ENCODE measurements at places on chromosomes 2 and 18. TPM values are rescaled to one million over a fixed set of nuclear protein-coding genes. Genes with fewer than 3 reads are reported as not detected.

DNA sequence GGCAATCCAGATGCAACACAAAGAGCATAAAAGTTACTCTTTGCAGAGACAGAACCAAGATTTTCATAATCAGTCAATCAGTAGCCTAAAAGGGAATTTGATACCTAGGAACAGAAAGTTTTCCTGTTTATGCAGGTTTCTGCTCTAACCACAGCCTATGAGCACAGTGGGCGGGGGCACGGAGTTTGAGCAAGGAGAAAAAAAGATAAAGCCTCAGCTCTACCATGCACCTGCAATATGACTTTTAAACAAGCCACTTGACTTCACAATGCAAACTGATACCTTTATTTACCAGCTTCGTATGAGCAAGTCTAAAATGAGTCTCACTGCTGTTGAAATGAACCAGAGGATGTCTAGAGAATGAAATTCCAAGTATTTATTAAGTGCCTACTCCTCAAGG, 5.6 kb upstream of the LRATD1 start:
- H3K27me3 ChIP-seq = no peaks in the 10 kb centered on the region
- H3K27ac ChIP-seq = no peak overlapping the region
- H3K4me3 ChIP-seq = no peak overlapping the region
- DNase-seq = no peak
- H3K36me3 ChIP-seq = no peaks in the 10 kb centered on the region

DNA sequence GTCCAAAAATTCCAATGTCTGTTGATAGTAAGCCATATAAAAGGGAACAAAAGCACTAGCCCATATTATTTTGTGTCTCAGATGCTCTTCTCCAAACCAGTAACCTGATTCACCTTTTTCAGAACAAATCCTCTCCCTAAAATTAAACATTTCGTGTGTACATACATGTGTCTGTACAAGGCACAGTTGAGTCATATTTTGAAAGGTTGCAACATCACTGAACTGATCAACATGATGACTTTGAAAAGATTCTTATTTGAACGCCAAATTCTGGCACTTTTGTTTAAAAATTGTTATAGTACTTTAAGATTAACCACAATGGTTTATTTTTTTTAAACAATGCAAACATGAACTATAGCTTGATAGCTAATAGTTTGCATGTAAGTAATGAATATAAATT, 102.5 kb downstream of the RIT2 start:
- H3K4me1 ChIP-seq = no peaks in the 10 kb centered on the region
- no peak overlapping the region for H3K4me3 ChIP-seq
- H3K36me3 ChIP-seq = no peaks in the 10 kb centered on the region
- no peak for DNase-seq
- no peak overlapping the region for H3K27ac ChIP-seq

Gene MSH2
- 21.9 TPM for total RNA-seq

DNA sequence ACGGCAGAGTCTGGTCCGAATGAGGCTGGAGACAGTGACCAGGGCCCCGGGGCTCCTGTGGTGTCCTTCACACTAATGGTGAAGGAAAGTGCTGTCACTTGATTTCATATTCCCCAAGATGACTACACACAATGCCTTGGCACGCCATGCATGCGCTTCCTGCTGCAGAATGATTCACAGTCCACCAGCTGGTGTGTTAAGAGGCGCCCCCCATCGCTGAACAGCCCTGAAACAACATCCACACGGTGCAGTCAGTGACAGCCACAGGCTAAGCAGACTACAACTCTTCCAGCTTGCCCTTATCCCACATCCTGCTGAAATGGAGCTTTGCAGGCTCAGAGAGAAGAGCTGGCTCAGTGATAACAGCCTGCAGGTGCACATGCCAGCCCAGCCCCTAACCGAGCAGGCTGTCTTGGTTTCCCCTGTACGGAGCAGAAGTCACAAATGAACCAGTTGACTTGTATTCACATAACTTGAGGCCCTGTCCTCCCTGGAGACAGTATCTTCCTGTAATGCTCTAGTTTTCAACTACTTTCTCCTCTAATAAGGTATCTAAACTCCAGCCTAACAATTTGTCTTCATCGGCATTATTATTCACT, 24.3 kb upstream of the CDH20 start:
- no peaks in the 10 kb centered on the region for H3K36me3 ChIP-seq
- no peaks in the 10 kb centered on the region for H3K27me3 ChIP-seq
- H3K4me1 ChIP-seq = no peaks in the 10 kb centered on the region
- H3K27ac ChIP-seq = no peak overlapping the region
- DNase-seq = no peak

GRCh38 chr2:212284166-212284565, 254.4 kb downstream of the ERBB4 start:
- H3K27ac ChIP-seq = no peak overlapping the region
- no peak overlapping the region for H3K4me3 ChIP-seq
- H3K27me3 ChIP-seq = no peaks in the 10 kb centered on the region
- H3K4me1 ChIP-seq = no peaks in the 10 kb centered on the region
- H3K36me3 ChIP-seq = no peaks in the 10 kb centered on the region

Gene PPP1R1C
- total RNA-seq = not detected

GRCh38 chr2:30492185-30492584, 45.1 kb downstream of the LCLAT1 start:
- peaks cover 39% of the 10 kb centered on the region for H3K4me1 ChIP-seq
- no peak for DNase-seq
- no peaks in the 10 kb centered on the region for H3K27me3 ChIP-seq
- no peaks in the 10 kb centered on the region for H3K36me3 ChIP-seq
- H3K27ac ChIP-seq = no peak overlapping the region

Gene ADCY3
- total RNA-seq = 48.2 TPM

GRCh38 chr2:211611061-211611518, 927.5 kb downstream of the ERBB4 start:
- H3K4me1 ChIP-seq = peaks cover 3% of the 10 kb centered on the region
- no peaks in the 10 kb centered on the region for H3K36me3 ChIP-seq
- H3K27ac ChIP-seq = no peak overlapping the region

Gene SH2D6
- 1.1 TPM for total RNA-seq

Gene MC5R
- total RNA-seq = not detected

Gene PCARE
- total RNA-seq = not detected

DNA sequence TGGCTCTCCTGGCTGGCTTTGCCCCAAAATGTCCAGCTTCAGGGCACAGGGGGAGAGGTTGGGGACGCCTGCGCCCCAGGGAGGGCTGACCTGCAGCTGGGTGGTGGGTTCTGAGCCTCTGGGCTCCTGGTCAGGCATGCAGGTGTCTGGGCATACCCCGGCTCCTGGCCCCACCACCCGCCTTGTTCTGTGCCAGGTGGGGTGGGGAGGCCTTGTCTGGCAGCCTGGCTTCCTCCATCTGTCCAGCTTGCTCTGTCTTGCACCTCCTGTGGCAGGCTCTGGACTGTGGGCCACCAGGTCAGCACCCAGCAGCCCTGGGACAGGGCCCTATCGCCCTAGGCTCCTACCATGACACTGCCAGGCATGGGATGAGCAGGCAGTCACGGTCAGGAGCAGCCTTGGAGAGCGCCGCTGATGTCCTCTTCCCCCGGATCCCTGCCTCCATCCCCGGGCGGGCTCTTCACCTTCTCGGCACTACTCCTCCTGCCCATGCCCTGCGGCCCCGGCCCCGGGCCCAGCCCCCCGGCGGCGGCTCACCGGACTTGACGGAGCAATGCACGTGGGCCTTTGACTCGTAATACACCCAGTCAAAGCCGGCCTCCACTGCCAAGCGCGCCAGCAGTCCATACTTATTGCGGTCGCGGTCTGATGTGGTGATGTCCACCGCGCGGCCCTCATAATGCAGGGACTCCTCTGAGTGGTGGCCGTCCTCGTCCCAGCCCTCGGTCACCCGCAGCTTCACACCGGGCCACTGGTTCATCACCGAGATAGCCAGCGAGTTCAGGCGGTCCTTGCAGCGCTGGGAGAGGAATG, 3.6 kb downstream of the IHH start:
- no peaks in the 10 kb centered on the region for H3K36me3 ChIP-seq
- H3K4me3 ChIP-seq = no peak overlapping the region
- no peak overlapping the region for H3K27ac ChIP-seq
- peaks cover 59% of the 10 kb centered on the region for H3K27me3 ChIP-seq

Gene PHOSPHO2
- 9.4 TPM for total RNA-seq

DNA sequence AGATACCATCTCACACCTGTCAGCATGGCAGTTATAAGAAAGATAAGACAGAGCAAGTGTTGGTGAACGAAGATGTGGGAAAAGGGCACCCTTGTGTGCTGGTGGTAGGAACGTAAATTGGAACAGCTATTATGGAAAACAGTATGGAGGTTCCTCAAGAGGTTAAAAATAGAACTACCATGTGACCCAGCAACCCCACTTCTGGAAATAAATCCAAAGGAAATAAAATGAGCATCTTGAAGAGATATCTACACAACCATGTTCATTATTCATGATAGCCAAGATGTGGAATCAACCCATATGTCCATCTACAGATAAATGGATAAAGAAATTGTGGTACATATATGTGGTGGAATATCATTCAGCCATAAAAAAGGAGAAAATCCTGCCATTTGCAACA, 26.9 kb downstream of the NGEF start:
- H3K4me3 ChIP-seq = no peak overlapping the region
- no peak for DNase-seq
- H3K4me1 ChIP-seq = no peaks in the 10 kb centered on the region
- peaks cover 12% of the 10 kb centered on the region for H3K27me3 ChIP-seq
- H3K27ac ChIP-seq = no peak overlapping the region

DNA sequence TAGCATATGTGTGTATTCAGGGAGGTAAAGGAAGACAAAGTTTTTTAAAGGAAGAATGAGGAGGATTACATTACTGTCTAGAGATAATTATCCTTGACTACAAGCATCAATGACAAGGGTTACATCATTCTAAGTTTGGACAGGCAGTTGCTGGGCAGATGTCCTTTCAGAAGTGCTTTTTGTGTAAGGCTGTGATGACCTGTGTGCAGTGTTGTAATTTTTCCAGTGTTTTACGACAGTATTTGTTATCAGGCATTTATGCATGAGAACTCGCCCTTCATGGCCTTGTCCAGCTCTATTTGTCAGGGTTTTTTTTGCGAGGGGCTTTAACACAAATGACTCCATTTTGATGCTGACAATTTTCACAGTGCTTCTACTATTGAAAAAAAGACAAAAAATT, 658.3 kb upstream of the NXPH2 start:
- no peaks in the 10 kb centered on the region for H3K36me3 ChIP-seq
- no peak overlapping the region for H3K4me3 ChIP-seq

DNA sequence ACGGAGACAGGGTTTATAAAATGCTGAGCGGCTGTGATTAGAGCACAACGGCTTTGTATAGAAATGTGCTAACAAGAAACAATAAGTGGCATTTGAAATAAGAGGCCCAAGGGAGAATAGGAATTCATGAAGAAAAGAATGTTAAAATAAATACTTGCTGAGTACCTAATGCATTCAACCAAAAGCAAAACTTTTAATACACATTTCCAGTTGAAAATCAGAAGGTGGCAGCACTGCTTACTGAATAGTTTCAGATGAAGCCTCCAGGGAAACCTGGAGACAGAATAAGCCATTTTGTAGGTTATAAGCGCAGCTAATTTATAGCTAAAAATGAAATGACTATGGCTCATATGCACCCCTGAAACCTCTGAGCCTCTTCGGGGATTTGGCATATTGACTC, 286.6 kb downstream of the DPP10 start:
- no peak overlapping the region for H3K4me3 ChIP-seq
- DNase-seq = no peak
- H3K27ac ChIP-seq = no peak overlapping the region

GRCh38 chr2:63723709-63724108, 118.0 kb upstream of the UGP2 start:
- no peaks in the 10 kb centered on the region for H3K4me1 ChIP-seq
- H3K4me3 ChIP-seq = no peak overlapping the region
- DNase-seq = no peak

DNA sequence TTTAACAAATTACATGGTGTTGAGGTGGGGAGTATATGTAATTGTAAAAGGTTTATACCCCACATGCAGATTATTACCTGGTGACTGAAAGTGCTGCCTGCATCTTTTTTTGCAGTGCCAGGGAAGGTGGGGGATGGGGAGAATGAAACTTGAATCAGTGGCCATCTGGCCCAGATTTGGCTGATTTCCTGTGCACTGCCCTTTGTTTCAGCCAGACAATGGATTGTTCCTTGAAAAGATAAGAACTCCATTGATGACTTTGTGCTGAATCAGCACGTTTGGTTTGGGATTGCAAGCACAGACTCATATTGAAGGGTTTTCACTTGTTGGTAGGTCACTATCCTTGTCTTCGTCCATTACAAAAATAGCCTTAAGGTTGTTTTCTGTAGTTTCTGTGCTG, 20.9 kb downstream of the GREB1L start:
- no peak for DNase-seq
- H3K4me3 ChIP-seq = no peak overlapping the region
- no peaks in the 10 kb centered on the region for H3K27me3 ChIP-seq
- no peaks in the 10 kb centered on the region for H3K36me3 ChIP-seq
- no peak overlapping the region for H3K27ac ChIP-seq
- no peaks in the 10 kb centered on the region for H3K4me1 ChIP-seq

Gene PJVK
- 7.9 TPM for total RNA-seq

DNA sequence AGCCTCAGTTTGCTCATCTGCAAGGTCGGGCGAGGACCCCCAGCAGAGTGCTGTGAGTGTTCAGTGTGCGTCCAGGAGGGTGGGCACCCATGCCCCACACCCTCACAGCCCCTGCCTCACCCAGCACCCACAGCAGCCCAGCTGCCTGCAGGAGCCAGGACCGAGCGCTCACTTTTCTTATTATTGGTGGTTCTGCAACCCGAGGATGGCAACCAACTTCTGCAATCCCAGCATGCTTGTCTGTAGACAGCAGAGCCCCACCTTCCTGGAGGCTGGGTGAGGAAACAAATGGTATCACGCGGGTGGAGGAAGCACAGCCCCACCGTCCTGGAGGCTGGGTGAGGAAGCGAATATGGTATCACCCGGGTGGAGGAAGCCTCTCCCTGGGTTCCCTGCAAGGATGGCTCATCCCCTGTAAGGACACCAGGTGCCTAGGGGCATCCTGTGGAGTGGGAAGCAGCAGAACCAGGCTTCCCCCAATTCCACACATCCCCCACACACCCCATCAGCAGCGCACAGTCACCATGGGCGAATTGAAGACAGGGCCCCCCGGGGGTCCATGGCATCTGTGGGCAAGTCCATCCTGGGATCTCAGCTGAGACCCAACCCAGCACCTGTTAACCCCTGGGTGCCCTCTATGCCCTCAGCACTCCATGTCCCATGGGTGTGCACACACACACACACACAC, 220.5 kb upstream of the RAB6C start:
- H3K27ac ChIP-seq = no peak overlapping the region
- H3K4me1 ChIP-seq = no peaks in the 10 kb centered on the region
- no peaks in the 10 kb centered on the region for H3K36me3 ChIP-seq
- no peak overlapping the region for H3K4me3 ChIP-seq
- no peaks in the 10 kb centered on the region for H3K27me3 ChIP-seq

GRCh38 chr2:20584399-20585358, 66.2 kb downstream of the HS1BP3 start:
- DNase-seq = no peak
- H3K27me3 ChIP-seq = peaks cover 3% of the 10 kb centered on the region
- no peaks in the 10 kb centered on the region for H3K4me1 ChIP-seq
- H3K27ac ChIP-seq = no peak overlapping the region
- H3K4me3 ChIP-seq = no peak overlapping the region

- no peak for DNase-seq
- no peaks in the 10 kb centered on the region for H3K4me1 ChIP-seq
- H3K4me3 ChIP-seq = no peak overlapping the region
These were observed 163.1 kb downstream of the MIB1 start for GRCh38 chr18:21903709-21904108.

All from B cell (primary cell).